ENCODE measurements at places on chromosomes 1 and 21.
A peak's percentile ranks its signal among the peaks of the same experiment; 100 is the strongest.

DNA sequence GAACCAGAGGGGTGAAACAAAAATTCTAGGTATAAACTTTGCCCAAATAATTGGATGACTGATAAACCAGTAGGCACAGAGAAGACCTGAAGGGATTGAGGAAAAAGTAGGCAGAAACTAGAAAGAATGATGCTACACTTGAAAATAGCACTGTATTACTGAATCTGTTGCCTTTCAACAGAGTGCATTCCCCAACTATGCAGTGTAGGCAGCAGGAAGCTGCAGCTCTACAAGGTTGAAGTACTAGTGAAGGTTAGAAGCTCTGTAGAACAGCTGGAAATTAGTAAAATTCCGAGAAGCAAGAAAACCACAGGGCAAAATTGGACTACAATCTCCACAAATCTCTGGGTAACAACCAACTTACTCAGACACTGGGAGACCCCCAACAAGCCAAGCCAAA is 27.4 kb downstream of the ZNF644 start:
- DNase-seq, result no peak

- no peak for DNase-seq
Measured at GRCh38 chr1:158689110-158689509, 2.6 kb upstream of the SPTA1 start.

DNA sequence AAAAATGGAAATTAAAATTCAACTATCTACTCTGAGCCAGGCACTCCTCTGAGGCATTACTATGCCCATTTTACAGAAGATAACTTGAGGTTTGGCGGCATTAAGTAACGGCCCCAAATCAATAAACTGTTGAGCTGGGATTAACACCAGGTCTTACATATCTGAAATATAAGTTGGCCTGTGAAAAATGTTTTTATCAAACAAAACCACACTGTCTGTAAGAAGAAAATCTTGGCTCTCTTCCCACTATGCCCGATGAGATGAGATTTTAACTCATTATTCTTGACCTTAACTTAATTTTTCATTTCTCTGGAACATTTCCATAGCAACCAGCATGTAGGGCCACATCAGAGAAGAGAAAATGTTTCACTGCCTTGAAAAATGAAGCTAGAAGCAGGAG is 21.8 kb downstream of the RC3H1 start:
- DNase-seq, result no peak

- DNase-seq, result no peak
Measured at GRCh38 chr21:46096596-46097335, 1.1 kb upstream of the COL6A2 start.

DNA sequence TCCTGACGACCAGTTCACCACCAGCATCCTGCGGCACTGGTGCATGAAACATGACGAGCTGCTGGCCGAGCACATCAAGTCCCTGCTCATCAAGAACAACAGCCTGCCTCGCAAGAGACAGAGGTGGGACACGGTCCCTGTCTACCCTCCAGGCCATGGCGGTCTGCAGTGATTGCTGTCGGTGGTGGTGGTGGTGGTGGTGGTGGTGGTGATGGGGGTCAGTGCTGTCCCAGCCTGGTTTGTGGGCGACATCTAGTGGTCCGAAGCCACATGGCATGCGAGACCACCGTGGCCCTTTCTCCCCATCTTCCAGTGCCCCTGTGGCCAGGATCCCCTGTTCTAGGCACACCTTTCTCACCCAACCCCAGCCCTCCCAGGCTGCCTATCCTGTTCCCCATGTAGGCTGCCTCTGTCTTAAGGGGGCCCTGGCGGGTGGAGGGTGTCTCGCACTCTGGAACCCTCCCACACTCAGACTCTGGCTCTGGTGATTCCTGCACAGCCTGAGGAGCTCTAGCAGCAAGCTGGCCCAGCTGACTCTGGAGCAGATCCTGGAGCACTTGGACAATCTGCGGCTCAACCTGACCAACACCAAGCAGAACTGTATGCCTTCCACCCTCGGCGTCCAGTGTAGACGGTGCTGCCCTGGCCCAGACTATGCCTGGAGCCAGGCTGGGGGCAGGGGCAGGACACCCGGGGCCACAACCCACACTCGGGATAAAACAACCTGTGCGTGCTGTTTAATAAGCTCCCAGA is 3.2 kb upstream of the SLC27A3 start:
- DNase-seq, result no peak

- peak; percentile 40 for DNase-seq
Measured at GRCh38 chr1:21573971-21574465, 64.8 kb downstream of the ALPL start.

DNA sequence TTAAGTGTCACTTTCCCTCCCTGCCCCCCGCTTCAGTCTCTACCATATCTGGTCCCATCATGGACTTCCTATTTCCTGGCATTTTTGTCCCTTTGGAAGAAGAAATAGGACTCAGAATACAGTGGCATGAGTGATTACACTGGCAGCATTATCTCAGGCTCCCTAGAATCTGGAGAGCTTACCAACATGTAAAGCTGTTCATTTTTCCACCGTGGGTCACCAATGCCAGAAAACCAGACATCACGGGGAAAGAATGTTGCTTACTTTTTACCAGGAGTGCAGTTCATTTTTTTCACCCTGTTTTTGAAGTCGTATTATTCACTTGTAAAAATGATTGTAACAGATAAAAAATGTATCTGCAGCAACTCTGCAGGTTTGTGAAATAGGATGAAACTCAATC is 44.8 kb downstream of the BACH1 start:
- no peak for DNase-seq

GRCh38 chr1:2259668-2260402 is 31.7 kb downstream of the SKI start:
- DNase-seq, result peak; percentile 37

DNA sequence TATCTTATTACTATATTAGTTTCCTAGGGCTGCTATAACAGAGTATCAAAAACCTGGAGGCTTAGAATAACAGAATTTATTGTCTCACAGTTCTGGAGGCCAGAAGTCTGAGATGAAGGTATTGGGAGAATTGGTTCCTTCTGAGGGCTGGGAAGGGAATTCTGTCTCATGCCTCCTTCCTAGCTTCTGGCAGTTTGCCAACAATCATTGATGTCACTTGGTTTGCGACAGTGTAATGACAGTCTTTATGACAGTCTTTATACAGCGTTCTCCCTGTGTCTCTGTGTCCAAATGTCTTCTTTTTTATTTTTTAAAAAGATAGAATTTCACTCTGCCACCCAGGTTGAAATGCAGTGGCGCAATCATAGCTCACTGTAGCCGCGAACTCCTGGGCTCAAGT is 15.8 kb upstream of the CENPF start:
- no peak for DNase-seq

DNA sequence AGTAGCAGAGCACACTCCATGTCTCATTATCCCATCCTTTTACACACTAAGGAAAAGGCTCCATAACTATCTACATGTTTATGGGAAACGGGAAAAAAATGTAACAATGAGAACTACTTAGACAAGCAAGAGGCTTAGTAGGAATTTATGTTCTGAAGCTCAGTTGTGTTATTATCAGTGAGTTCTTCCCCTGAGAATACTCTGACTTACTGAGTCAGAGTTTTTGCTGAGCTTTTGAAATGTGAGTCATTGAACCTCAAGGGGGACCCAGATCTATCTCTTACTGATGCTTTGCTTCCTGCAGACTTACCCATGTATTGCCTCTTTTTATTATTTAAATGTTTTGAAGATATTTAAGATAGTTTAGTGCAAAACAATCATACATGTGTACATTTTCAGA is 20.1 kb downstream of the CFHR5 start:
- DNase-seq, result no peak

DNA sequence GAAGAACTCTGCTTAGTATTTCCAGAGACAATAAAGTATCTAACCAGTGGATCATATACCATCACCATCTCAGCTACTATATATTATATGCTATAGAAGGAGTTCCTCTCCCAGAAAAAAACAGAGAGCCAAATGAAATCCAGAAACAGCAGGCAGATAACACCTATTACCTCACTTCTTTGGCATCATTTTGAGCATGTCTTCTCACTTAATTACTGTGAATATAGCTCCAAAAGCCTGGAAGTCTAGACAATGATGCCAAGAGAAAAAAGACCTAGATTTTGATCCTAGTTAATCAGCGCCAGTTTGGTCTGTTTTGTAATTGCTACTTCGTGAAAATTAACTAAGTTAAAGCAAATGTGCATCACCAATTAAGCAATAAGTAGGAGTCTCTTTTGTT is 131.3 kb downstream of the EIF4G3 start:
- no peak for DNase-seq

GRCh38 chr1:183231545-183231944 is 45.5 kb downstream of the LAMC2 start:
- no peak for DNase-seq

DNA sequence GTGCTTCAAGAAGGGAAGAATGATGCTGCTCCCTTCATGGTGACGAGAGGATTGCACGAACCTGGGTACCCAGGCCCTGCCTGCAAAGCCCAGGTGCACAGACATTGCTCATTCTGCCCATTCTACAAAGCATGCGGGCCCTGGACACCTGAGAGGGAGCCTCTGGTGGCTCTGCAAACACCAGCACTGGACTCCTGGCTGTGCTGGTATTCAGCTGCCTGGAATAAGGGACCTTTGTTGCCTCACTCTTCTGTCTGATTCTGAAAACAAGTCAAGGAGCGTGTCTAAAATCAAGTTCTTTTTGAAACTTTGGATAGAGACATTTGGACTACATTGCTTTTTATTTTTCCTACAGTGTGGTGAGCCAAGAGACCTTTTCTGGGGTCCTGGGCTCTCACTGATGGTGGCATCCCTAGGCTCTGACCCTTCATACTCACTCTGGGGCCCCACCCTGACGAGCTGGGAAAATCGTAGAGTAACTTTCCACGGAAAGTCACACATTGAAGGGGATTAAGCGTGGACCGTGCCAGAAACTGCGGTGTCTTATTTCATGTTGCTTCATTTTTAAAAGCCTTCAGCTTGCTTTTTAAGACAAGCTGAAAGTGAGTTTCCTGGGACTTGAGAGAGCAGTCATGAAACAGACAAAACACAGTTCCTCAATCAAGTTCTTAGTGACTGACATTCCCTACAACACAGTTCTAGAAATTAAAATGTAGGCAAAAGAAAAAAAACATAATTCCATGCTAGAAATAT is 24.0 kb downstream of the ABCA4 start:
- DNase-seq, result no peak

GRCh38 chr1:164610538-164611222 is 51.7 kb downstream of the PBX1 start:
- no peak for DNase-seq

GRCh38 chr1:57860325-57860724 is 436.5 kb upstream of the DAB1 start:
- peak; percentile 7 for DNase-seq

GRCh38 chr1:76764638-76765454 is 102.4 kb upstream of the ST6GALNAC5 start:
- DNase-seq, result peak; percentile 14

GRCh38 chr1:211653293-211653692 is 22.1 kb downstream of the NEK2 start:
- no peak for DNase-seq

- DNase-seq, result peak; percentile 81
Measured at GRCh38 chr1:32992489-32993323, 28.1 kb upstream of the RNF19B start.

GRCh38 chr1:20233866-20234265 is 47.5 kb upstream of the PLA2G2C start:
- peak; percentile 72 for DNase-seq

GRCh38 chr1:209863766-209864485 is 36.2 kb downstream of the UTP25 start:
- DNase-seq, result no peak

- DNase-seq, result no peak
Measured at GRCh38 chr1:212489284-212489859, 56.7 kb downstream of the NENF start.

DNA sequence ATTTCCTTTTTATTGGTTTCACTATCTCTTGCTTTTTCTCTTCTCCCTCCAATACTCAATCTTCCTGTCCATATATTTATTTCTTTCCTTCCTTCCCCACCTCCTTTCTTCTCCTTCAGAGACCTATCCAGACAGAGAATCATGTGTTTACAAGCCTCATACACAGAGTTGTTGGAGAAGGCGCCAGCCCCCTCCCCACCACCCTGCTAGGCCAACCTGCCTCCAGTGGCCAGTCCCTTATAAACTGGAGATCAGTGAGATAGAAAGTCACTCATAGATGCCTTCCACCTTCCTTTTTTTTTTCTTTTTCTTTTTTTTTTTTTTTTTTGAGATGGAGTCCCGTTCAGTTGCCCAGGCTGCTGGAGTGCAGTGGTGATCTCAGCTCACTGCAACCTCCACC is 53.3 kb downstream of the CD247 start:
- DNase-seq, result no peak

DNA sequence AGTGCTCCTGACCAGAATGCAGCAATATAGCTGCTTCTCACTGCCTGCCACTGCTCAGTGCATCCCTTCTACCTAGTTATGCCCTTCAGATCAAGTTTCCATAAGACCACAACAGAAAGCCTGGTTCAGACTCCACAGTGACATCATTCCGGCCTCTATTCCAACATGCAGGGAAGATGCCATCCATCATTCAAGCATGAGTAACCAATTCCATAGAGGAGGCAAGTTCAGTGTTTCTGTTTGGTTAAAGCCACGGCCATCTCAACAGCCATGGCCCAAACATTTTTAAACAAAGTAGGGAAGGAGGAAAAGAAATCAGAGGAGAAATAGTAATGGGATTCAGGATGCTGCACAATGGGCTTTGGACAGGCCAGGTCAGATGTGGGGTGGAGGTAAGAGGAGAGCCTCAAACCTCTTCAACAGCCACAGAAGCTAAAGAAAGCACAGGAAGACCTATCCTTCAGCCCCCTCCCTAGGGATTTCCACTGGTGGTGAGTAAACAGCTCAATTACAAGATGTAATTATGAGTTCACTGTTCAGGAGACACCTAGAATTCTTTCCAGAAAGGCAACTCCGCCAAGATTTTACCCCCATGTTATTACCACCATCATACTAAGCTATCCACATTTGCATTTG is 484.9 kb downstream of the SETD4 start:
- no peak for DNase-seq

GRCh38 chr1:5632224-5632623 is 360.0 kb downstream of the NPHP4 start:
- no peak for DNase-seq

GRCh38 chr1:159699653-159700052 is 14.7 kb downstream of the CRP start:
- DNase-seq, result no peak

DNA sequence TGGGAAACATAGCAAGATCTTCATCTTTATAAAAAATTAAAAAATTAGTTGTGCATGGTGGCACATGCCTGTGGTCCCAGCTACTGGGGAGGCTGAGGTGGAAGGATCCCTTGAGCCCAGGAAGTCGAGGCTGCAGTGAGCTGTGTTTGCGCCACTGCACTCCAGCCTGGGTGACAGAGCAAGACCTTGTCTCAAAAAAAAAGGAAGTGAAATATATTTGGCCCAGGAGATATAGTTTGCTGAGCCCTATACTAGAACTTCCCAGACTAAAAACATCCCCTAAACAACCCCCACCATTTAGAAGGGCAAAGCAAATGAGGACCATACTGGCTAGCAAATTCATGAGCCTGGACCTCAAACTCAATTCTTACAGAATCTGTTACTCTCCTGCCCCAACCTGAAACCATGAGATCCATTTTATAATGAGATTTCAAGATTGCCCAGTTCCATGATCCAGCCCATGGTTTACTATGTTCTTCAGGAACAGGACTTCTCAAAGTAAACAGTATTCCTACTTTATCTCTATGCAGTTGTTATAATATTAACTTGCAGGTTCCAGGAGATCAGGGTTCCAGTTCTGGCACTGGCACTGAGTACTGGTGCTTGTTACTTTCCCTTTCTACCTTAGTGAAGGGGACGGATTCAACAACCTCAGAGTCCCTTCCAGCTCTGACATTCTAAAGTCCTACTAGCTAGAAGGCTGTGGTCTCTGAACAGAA is 48.9 kb upstream of the TADA1 start:
- no peak for DNase-seq

All from pons (tissue), 1 donor.